Heart left ventricle (tissue), 16 donors: ENCODE measurements at places on chromosomes 11 and 22.

DNA sequence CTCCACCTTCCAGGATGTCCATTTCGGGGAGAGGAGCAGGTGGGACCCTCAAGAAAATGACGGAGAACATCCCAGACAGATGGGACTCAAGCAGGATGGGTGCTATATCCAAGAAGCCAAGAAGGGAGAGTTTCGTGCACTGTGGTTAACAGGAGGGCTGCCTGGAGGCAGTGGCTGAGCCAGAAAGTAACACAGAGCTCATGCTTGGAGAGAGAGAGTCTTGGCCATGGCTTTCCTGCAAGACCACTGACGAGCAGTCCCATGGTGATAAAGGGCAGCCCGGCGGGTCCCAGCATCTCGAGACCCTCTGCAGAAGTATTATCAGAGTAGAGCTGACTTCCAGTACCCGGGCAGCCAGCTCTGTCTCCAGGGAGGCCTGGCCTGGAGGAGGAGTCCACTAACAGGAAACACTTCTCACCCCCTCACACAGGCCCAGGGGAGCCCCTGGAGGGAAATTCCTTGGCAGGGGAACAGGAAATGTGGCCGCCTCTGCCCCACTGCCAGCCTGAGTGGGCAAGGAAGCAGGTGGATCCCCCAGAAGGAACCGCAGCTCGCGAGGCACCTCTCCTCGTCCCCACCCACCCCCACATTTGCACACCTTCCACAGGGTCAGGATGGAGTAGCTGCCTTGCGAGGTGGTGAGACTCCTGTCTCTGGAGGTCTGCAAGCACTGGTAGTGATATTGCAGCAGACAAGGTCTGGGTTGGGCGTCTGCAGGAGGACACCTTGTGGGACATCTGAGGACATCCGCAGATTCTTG, 32.2 kb downstream of the CYTH4 start:
- DNase-seq: no peak

DNA sequence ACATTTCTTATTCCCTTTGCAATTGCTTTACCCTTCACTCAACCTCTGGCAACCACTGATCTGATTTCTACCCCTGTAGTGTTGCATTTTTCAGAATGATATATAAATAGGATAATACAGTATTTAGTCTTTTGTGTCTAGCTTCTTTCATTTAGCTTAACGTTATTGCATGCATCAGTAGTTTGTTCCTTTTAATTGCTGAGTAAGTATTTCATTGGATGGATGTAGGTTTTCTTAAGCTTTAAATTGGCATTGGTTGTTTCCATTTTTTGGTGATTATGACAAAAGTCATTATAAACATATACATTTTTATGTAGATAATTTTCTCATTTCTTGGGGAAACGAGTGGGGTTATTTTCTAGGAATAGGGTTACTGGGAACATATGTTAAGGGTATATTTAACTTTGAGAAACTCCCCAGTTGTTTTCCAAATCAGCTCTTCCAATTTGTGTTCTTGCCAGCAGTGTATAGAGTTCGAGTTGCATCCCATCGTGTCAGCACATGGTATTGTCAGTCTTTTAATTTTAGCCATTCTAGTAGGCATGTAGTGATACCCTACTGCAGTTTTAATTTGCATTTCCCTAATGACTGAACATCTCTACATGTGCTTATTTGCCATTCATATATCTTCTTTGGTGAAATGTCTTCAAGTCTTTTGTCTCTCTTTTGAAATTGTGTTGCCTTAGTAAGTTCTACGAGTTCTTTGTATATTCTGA, 60.3 kb downstream of the DDX10 start:
- DNase-seq: no peak

GRCh38 chr22:28594797-28595462, 84.7 kb downstream of the TTC28 start:
- no peak for DNase-seq

- DNase-seq: no peak
These were observed 548.5 kb downstream of the BUD13 start for GRCh38 chr11:116224154-116224888.

DNA sequence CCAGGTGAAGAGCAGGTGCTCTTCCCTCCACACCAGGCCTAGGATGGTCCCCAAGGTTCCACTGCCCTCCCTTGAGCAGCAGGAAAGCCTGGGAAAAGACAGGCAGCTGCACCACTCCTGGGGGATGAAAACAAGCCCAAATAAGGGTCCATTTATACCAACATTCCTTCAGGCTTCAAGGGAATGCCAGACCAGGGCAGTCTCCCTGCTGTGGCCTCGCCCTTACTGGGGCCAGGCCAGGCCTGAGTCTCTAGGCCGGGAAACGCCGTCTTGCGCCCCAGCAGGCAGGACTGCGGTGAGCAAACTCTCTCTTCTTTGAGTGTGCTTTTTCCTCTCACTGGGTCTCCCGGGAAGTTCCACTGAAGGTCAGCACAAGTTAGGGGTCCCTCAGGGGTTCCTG, 443.5 kb downstream of the SOX6 start:
- no peak for DNase-seq

DNA sequence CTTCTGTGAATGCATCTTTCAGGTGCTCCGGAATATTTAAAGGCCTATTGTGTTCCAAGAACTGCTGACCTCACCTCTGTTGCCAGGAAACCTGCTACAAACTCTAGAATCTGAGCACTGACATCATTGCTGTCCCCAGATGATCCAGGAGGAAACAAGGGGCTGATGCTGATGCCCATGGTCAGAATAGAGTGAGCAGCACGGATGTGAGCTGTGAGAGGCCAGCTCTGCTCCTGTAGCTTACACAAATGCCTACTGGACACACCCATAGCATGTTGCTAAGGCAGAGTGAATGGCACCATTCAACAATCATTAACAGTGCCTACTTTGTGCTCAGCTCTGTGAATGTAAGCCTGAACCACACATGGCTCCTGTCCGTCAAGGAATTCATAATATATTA, 276.7 kb upstream of the API5 start:
- no peak for DNase-seq

DNA sequence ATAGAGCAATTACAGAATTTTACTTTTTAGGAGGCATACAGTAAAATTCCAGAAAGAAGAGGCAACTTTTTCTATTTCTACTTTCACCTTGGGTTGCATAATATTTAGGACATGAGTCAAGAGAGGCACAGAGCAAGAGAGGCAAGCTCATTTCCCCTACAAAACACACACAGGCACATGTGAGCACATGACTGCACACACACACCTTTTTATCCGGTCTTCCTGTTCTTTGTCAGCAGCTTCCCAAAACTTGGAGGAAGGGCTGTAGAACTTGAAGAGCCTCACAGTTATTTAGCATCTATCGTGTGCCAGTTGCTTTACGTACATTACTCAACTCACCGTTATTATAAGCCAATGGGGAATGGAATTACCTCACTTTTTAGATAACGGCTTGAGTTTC, 37.8 kb upstream of the CCDC179 start:
- no peak for DNase-seq

- no peak for DNase-seq
These were observed 11.1 kb upstream of the B3GAT1 start for GRCh38 chr11:134423106-134423505.

DNA sequence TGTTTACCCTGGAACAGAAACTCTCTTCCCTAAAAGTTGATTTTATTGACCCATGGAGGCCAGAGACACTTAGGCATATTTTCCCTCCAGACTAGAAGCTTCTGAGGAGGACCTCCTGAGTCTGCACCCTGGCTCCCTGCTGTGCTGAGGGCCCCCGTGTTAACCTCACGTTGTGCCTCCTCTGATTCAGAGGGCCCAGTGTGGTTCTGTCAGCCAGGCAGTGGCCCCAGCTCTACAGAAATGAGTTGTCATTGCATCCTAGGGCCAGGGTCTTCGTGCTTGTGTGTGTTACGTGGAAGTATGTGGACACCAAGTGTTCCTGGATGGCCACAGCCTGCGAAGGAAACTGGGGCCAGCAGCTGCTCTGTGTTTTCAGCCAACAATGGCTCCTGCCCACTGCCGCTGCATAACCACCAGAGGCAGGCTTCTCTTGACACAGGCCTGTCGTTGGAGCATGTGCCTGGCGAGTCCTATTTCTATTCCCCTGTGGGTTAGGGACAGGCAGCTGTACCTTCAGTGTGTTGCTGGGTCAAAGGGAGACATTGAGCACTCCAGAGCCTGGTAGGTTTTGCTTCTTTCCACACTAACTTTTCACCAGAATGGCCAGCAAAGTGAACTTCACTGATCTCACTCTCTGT, 44.5 kb downstream of the MED15 start:
- DNase-seq: peak; percentile 40

DNA sequence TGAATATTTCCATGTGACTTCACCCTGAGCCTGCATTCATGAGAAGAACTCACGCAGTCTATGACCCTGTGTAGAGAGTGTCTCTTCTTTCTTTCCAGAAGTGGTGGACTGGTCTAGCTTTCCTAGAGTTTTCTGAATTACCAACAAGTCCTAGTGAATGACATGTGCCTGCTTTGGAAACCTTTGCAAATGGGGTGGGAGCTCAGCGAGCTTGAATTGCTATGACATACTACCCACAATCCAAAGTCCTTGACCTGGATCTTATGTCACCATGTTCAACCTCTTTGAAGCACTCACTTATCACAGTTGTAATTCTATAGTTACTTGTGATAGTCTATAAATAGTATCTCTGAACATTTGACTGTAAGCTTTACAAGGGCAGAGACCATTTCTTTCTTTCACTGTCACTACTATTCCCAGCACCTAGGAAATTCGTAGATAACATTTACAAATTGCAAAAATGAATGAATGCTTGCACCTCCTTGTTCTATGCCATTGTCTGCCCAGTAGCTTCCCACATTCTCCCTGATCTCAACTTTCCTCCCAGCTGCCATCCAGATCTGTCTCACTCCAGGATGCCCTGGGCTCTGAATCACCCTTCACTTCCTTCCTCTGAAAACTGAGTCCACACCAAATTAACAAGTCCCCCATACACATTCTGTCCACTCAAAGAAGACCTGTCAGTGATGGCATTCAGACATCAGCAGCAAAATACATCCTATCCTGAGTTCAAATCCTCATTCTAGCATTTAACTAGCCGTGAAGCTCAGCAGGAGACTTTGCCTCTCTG, 201.9 kb upstream of the SESN3 start:
- DNase-seq: no peak

- no peak for DNase-seq
These were observed 12.7 kb downstream of the PRG3 start for GRCh38 chr11:57368106-57368844.

- DNase-seq: no peak
These were observed 64.8 kb downstream of the CELSR1 start for GRCh38 chr22:46472722-46473016.
